CD8-positive, alpha-beta T cell (primary cell): ENCODE measurements at places on chromosomes 4 and X.

DNA sequence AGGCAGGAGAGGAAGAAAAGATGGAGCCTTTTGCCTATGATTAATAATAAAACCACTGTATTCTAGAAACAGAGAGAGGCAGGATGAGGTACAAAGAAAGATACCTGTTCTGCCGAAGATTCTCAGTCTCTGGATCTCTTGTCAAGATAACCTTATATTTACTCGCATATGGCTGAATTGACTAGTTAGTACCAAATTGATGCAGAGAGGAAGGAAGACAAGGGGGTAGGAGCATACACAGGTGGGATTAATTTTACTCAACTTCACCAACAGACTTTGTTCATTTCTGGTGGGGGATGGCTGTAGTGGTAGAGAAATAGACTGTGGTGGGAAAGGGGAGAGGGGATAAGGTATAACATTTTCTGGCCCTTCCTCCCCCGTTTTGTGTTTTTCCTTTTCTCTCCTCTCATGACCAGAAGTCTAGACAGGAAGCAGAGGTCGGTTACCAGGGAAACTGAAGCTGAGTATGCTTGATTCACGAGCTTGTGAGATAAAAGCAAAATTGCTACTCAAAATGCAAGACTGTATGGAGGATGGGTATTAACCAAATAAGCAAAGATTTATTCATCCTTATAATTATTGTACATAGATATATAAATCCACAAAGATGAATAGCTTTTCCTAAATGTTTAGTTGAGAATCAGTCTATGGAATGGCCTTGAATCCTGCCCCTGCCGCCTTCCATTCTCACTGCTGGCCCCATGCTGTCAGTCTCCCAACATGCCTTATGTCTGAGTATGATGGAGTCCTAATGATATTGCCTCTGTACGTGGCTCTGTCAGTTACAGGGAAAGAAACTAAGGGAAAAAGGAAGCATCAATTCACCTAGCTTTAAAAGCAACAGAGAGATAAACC is 17.8 kb upstream of the PAGE2B start:
- DNase-seq = peak; percentile 68

- DNase-seq = no peak
Measured at GRCh38 chr4:156898373-156899117, 73.1 kb downstream of the PDGFC start.

DNA sequence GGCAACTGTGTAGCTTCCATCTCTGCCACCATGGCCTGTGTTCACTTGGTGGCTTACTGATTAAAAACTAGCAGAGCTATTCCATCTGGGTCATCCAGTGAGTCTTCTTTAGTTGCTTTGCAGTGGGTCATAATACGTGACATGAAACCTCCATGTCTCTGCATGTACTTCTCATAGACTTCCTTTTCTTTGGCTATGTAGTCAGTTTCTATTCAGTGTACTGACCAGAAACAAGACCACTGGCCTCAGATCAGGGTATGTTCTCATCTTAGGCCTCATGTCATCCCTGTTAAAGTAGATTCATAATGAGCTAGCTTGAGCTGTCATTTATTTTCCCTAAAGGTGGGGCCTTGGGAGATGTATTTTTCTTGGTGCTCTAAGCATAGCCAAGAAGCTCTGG is 195.2 kb downstream of the CCNG2 start:
- DNase-seq = no peak

- no peak for DNase-seq
Measured at GRCh38 chr4:11698846-11699590, 270.3 kb upstream of the HS3ST1 start.

GRCh38 chr4:26896636-26897035 is 36.0 kb downstream of the STIM2 start:
- DNase-seq = no peak

GRCh38 chr4:168685136-168685809 is 188.4 kb downstream of the PALLD start:
- DNase-seq = no peak

GRCh38 chrX:114924423-114924822 is 93.0 kb downstream of the IL13RA2 start:
- DNase-seq = no peak

DNA sequence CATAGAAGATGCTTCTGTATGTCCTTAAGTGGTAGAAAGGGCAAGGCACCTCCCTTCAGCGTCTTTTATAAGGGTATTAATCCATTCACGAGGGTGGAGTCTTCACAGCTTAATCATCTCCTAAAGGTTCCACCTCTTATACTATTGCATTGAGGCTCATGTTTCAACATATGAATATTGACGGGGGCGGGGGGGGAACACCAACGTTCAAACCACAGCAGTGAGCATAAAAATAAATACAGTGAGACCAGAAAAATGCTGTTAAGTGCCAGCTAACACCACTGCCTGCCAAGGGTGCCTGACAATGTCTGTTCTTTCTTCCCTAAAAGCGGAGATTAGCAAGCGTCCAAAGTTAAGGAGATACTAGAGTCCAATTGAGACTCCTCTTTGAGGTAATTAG is 323.3 kb downstream of the STK32B start:
- no peak for DNase-seq

DNA sequence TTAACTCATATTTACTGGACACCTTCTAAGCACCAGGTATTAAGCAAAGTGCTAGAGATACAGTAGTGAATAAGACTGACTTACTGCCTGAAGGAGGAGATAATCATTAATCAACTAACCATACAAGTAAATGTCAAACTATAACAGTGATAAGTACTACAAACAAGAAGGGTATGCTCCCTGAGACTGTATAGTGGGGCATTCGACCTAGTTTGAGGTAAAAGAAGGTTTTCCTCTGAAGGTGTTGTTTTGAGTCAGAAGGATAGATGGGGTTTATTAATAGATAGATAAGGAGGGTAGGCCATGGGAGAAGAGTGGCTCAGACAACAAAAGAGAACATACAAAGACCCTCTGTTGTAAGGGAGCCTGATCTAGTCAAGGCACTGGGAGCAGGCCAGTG is 105.4 kb downstream of the DDIT4L start:
- DNase-seq = no peak

GRCh38 chrX:132737743-132738142 is 220.7 kb downstream of the HS6ST2 start:
- no peak for DNase-seq

GRCh38 chrX:56765811-56766553 is 36.9 kb downstream of the NBDY start:
- no peak for DNase-seq

DNA sequence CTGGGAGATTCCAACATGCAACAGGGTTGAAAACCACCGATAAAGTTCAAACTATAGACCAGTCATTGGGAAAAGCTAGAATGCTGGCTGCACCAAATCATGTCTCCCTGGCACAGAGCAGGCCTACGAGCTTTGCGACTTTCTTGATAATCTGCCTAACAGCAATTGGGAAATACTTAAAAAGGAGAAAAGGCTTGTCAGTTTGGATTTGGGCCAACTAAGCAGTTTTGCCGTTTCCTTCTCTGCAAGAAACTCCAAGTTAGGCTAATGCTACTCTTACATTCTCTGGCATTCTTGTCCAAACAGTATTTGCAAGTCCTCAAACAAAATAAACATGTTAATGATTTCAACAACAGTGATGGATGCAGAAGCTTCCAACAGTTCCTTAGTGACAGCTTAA is 87.9 kb downstream of the PDK3 start:
- no peak for DNase-seq

DNA sequence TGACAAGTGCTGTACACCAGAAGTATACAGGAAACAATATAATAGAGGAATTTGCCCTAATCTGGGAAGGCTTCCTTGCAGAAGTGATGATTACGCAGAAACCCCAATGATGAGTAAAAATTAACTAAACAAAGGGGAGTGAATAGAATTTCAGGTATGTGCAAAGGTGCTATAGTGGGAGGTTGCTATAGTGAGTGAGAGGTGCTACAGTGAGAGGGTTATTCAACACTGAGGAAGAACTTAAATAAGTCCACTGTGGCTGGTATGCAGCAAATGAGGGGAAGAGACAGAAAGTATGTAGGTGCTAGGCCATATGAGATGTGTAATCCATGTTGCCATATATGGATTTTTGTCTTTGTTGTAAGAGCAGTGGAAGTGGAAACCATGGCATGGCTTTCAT is 69.5 kb downstream of the TRIM2 start:
- no peak for DNase-seq

DNA sequence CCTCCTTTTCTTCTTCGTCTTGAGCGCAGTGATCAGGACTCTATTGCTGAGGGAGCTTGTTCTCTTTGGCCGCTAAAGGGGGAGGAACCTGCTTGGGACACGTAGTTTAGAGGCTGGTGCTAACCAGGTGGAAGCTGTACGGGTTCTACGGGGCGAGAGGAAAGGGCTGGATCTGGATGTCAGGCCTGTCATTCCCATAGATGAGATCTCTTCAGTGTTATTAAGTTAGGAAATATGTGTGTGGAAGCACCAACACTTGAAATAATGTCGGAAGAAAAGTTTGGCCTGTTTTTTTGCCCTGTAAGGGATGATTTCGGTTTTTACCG is 643 bp downstream of the SRP72 start:
- no peak for DNase-seq

GRCh38 chrX:38806875-38807621 is 5.8 kb downstream of the MID1IP1 start:
- DNase-seq = no peak

DNA sequence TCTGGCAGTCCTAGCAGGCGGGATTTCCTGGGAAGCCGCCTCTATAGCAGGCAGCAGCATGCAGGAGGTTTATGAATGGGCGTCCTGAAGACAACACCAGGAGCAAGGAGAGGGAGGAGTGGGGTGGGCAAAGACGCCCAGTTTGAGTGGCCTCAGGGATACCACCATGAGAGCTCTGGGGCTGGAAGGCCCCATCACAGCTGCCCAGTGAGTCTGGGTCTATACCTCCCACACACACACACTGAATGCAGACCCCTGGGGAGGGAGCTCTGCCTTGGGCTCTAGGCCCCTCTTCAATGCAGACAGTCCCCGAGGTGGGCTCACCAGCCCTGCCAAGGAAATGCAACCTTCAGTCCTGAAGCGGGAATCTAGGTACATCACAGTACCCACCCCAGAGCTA is 98.6 kb downstream of the AFAP1 start:
- no peak for DNase-seq

DNA sequence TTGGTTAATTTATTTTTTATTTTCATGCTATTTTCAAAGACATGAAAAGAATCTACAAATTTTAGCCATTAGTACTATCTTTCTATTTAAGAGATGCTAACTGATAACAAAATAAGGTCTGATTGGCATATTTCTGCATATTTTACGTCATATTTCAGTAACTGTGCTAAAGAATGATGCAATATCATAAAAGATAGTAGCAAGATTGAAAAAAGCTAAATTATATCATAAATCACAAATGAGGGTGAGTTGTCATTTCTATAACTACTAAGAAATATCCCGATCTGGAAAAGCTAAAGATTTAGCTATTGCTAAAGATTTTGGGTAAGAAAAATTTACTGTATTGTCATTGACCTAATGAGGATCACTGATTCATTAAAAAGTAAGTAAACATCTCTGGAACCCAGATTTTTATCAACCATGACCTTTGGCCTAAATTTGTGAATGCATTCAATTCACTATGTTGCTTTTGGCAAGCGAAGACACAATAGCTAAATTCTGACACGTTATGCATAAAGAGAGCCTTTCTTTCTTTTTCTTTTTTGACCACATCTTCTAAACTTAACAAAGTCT is 103.6 kb downstream of the HPGD start:
- no peak for DNase-seq

- DNase-seq = no peak
Measured at GRCh38 chr4:16270454-16271328, 44.4 kb upstream of the TAPT1 start.

- no peak for DNase-seq
Measured at GRCh38 chr4:85867271-85867670, 392.3 kb downstream of the ARHGAP24 start.

- DNase-seq = no peak
Measured at GRCh38 chr4:45897946-45898585, 225.8 kb downstream of the GABRG1 start.

- no peak for DNase-seq
Measured at GRCh38 chr4:18234108-18234507, 212.6 kb upstream of the LCORL start.

DNA sequence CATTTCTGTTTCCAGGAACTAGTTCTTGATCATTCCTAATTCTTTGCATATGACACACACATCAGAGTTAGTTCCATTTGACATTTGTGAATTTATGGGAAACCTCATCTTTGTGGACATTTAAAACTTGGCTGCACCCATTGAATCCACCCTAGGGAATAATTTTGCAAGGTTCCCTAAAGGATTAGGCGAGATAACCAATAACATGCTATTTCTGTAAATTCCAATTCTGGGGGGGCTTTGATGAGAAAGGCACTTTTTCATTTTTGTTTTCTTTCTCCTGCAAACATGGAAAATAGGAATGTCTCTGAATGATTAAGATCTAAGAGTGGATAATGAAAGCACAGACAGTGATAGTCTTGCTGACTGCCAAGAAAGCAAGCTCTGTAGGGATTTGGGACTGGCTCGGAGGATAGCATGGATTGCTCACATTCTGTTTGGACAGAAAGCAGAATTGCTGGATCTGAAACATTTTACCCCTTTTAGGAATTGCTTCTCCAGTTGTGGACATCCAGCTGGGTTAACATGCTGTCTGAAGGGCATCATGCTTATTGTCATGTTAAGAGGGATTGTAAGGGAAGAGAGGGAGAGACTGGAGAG is 145.1 kb downstream of the NHS start:
- no peak for DNase-seq

GRCh38 chrX:1407035-1407434 is 15.1 kb upstream of the SLC25A6 start:
- DNase-seq = no peak

DNA sequence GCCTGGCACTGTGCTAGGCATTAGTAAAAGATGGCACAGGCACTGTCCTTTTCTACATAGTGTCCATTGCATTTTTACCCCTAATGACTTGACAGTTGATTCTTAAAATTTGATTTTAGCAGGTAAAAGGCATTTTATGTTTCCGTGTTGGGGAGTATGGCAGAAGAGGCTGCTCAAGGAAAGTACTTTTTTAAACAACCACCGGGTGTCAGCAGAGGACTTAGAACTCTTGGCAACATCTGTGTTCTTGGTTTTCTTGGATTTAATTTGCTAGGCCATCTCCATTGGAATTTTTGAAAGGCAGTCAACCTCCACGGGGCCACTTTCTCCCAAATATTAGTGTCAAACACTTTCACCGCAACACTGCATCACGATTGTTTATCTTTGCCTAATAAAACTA is 102.9 kb downstream of the TSPAN7 start:
- DNase-seq = peak; percentile 15

GRCh38 chr4:132094017-132094416 is 1055.1 kb upstream of the PCDH10 start:
- no peak for DNase-seq

DNA sequence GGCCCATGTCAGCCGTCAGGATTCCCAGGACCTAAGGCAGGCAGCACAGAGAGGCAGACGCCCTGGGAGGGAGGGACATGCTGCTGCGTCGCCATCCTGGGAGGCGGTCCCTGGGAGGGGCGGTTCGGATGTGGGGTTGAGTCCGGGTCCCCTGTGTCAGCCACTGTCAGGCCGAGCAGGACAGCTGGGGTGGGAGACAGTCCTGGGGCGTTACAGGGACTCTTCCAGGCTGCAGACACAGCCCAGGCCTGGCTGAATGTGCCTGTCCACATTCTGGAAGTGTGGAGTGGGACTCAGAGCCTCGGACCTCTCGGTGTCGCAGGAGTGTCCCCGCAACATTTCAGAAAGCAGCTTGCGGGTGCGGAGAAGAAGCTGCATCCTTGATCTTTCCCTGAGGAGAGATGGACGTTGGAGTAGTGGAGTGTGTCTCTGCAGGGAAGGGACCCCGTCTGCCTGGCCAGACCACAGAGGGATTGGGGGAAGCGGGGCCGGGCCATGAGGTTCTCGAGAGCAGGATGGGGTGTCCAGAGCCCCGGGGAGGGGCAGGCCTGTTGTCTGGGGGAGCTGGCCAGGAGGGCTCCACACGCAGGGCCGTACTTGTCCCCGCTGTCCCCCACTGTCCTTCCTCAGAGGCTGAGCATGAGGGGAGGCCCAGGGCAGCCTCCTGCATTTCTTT is 6.1 kb downstream of the AKAP17A start:
- no peak for DNase-seq
